ENCODE measurements at places on chromosomes 6 and 20. TPM values are rescaled to one million over a fixed set of nuclear protein-coding genes. Genes with fewer than 3 reads are reported as not detected.

The SSTR4 gene
- total RNA-seq = not detected

The CLVS2 gene
- not detected for total RNA-seq

The CCND3 gene
- total RNA-seq = 139 TPM

The OTOR gene
- total RNA-seq = not detected

- peak overlapping the region; percentile 2 for H3K4me3 ChIP-seq
- H3K27me3 ChIP-seq = no peaks in the 10 kb centered on the region
- H3K4me1 ChIP-seq = no peaks in the 10 kb centered on the region
- DNase-seq = no peak
Measured at GRCh38 chr20:5845681-5846615, 95.7 kb downstream of the SHLD1 start.

GRCh38 chr20:25499855-25500434 lies 85.4 kb downstream of the NINL start:
- no peak overlapping the region for H3K27ac ChIP-seq
- H3K36me3 ChIP-seq = no peaks in the 10 kb centered on the region
- no peaks in the 10 kb centered on the region for H3K27me3 ChIP-seq
- no peak for DNase-seq

Measured in kidney (tissue), 22 donors.